ENCODE measurements at places on chromosomes 4 and X.
A peak's percentile ranks its signal among the peaks of the same experiment; 100 is the strongest.

- no peak for DNase-seq
These were observed 217.7 kb upstream of the PSAPL1 start for GRCh38 chr4:7652451-7652881.

- no peak for DNase-seq
These were observed 302.5 kb upstream of the UGT8 start for GRCh38 chr4:114296126-114296525.

- no peak for DNase-seq
These were observed 11.3 kb downstream of the UBA1 start for GRCh38 chrX:47204970-47205369.

- no peak for DNase-seq
These were observed 2.7 kb downstream of the JAKMIP1 start for GRCh38 chr4:6197433-6198174.

DNA sequence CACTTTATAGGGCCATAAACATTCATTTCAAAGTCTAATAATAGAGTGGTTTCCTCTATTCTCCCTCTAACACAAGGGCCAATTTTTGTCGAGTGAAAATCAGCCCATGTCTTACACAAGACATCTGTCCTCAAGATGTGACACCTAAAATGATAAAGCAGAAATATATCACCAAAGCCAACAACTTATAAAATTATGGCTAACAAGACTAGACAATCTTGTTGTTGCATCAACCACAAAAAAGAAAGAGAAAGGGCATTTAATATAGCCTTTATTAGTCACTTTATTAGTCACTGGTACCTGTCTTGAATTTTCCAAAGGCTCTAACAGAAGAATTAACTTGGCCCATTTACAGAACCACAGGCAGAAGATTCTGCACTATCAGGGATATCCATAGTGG, 161.6 kb downstream of the SMIM20 start:
- DNase-seq: peak; percentile 52

GRCh38 chr4:153497091-153497531, 31.0 kb downstream of the TMEM131L start:
- DNase-seq: no peak

- no peak for DNase-seq
These were observed 79.5 kb downstream of the STOX2 start for GRCh38 chr4:183984566-183984965.

GRCh38 chr4:76955182-76955581, 5.6 kb downstream of the SEPTIN11 start:
- DNase-seq: no peak

- DNase-seq: no peak
These were observed 21.2 kb upstream of the TRPC5OS start for GRCh38 chrX:111854556-111855490.

- DNase-seq: peak; percentile 42
These were observed 118.7 kb upstream of the AP1S2 start for GRCh38 chrX:15973299-15973698.

GRCh38 chrX:17602245-17602644, 135.0 kb upstream of the SCML1 start:
- no peak for DNase-seq

GRCh38 chrX:136858007-136858756, 22.3 kb downstream of the RBMX start:
- DNase-seq: no peak

DNA sequence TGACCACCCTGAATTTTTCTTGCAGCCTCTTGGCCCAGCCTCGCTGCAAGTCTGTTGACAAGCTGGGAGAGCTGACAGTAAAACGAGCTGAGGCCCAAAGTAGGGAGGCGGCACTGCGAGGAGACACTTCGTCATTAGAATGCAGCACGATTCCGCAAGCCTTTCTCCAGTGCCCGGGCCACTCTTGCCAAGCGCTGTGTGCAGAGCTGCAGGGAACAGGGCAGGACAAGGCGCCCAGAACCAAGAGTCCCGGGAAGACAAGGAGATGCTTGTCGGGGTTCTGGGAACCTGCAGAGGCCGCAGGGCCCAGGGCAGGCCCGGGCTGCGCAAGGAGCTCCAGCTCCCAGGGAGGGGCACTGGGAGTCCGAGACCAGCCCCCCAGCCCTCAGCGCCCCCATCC, 187.1 kb downstream of the BCOR start:
- DNase-seq: no peak

- DNase-seq: peak; percentile 65
These were observed 904 bp upstream of the WDR1 start for GRCh38 chr4:10117359-10118047.

GRCh38 chrX:119488749-119489148, 20.5 kb downstream of the SLC25A5 start:
- no peak for DNase-seq

GRCh38 chr4:77153006-77153405, 4.0 kb upstream of the CCNG2 start:
- no peak for DNase-seq

DNA sequence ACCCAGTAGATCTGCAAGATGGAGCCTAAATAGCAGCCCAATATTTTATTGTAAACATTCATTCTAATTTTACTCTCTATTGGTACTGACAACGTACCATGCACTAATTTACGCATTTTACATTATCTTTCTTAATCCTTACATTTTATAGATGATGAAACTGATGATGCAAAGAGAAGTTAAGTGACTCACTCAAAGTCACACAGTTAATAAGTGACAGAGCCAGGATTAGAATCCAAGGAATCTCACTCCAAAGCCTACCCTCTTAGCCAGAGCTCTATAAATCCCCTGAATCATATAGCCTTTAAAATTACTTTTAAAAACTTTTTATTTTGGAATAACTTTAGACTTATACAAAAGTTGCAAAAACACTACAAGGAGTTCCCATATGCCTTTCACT, 37.6 kb downstream of the PHKA1 start:
- DNase-seq: no peak

DNA sequence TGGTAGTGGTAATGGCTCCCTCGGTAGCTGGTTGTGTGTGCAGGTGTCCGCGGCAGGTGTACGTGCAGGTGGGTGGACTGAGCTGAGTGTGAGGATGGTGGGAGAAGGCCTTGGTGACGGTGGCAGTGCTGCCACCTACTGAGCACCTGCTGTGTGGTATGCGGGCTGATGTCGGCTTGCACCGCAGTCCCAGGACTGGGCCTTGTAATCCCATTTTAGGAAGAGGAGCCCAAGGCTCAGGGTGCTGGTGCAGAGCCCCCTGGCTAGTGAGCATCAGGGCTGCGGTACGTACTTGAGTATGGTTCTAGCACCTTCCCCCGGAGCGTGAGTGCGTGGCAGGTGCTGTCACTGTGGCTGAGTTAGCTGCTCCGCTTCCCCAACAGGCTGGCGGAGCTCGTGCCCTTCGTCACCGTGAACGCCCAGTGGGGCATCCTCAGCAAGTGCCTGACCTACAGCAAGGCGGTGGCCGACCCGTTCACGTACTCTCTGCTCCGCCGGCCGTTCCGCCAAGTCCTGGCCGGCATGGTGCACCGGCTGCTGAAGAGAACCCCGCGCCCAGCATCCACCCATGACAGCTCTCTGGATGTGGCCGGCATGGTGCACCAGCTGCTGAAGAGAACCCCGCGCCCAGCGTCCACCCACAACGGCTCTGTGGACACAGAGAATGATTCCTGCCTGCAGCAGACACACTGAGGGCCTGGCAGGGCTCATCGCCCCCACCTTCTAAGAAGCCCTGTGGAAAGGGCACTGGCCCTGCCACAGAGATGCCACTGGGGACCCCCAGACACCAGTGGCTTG, 5.7 kb upstream of the CPZ start:
- no peak for DNase-seq

GRCh38 chr4:115834441-115834840, 721.0 kb upstream of the NDST4 start:
- DNase-seq: no peak

- no peak for DNase-seq
These were observed 29.2 kb downstream of the GRID2 start for GRCh38 chr4:92333016-92333415.
